ENCODE measurements at places on chromosomes 2 and 18.

DNA sequence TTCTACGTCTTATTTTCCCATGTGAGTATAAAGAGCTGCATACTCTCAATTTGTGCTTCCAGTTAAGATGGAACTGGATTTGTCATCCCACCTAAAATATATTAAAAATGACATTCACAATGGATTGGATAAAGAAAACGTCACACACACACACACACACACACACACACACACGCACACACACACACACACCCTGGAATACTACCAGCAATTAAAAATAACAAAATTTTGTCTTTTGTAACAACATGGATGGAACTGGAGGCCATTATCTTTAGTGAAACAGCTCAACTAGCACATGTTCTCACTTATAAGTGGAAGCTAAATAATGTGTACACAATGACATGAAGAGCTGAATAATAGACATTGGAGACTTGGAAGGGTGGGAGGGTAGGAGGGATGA, 3.8 kb upstream of the QPCT start:
- no peak for DNase-seq

DNA sequence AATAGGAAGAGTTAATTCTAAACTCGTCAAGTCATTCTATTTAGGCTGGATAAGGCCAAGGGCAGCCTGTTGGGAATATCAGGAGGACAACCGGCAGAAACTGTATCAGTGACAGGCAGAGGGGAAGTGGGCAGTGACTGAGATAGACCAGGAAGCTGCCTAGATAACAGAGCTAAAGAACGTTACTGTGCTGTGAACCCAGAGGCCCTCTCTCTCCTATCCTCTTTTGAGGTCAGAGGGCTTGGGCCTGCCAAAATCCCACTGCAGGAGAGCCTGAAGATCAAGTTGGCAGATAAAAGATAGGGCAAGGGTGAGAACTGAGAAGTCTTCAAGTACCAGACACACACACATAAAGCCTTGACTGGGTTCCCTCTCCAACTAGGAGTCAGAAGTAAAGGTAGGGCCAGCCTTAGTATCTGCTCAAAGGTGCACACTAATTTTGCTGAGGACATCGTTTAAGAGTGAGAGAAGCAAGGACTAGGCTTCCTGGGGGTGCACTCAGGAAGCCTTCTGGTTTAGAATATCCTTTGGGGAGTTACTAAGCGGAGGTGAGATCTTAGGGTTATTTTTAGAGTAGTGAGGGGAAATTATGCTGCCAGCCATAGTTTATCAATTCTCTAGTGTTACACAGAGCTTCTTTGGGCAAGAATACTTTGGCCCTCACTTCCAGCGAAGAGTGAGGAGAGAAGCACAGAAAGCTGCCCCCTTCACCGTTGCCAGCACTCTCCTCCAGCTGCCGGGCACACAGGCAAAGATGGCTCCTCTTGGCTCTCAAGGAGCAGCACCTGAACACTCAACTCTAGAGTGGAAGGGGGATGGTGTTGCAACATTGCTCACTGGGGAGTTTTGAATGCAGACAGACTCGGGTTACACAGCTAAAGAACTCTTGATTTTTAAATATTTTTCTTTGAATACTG, 9.8 kb downstream of the CAVIN2 start:
- DNase-seq = no peak

- DNase-seq = no peak
Observed at GRCh38 chr2:163554864-163555263, 180.9 kb downstream of the FIGN start.

- no peak for DNase-seq
Observed at GRCh38 chr2:215427585-215427984, 8.3 kb downstream of the FN1 start.

- DNase-seq = no peak
Observed at GRCh38 chr2:69007169-69007568, 5.8 kb upstream of the ANTXR1 start.
